Kidney (tissue), 22 donors: ENCODE measurements at places on chromosomes 1 and 21. TPM values are rescaled to one million over a fixed set of nuclear protein-coding genes. Genes with fewer than 3 reads are reported as not detected.

The C1orf87 gene
- 0.45 TPM for polyA plus RNA-seq

DNA sequence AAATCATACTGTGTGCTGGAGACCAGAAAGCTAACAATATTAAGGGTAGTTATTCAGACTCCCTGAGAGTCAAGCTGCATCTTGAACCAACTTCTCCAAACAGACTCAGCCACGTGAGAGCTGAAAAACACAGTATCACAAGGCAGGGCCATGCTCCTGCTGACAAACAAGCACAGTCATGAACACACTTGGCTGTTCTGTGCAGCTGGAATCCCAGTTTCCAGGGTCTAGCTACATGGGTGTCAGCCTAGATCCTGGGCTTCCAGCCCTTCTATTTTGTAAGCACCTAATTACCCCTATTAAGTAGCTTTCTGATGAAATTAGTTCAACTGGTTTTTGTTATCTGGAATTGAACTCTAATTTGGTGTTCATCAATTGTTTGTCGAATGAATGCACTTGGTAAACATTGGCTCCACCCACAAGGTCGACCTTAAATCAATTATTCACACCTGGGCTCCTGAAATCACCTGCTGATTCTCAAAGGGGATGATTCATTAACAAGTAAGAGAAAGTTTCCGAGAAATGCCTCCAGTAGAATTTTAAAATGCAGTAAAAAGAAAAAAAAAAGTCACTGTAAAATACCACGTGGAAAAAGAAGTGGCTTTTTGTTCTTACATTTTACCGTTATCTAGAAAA is 179.3 kb downstream of the ZC3H11B start:
- no peak for DNase-seq

- DNase-seq: no peak
Measured at GRCh38 chr1:60942291-60942690, 140.1 kb upstream of the NFIA start.

The SORT1 gene
- polyA plus RNA-seq: 33.5 TPM

The TDRD5 gene
- 1.5 TPM for polyA plus RNA-seq

The HES2 gene
- polyA plus RNA-seq: 1.6 TPM

The DISP3 gene
- not detected for polyA plus RNA-seq

DNA sequence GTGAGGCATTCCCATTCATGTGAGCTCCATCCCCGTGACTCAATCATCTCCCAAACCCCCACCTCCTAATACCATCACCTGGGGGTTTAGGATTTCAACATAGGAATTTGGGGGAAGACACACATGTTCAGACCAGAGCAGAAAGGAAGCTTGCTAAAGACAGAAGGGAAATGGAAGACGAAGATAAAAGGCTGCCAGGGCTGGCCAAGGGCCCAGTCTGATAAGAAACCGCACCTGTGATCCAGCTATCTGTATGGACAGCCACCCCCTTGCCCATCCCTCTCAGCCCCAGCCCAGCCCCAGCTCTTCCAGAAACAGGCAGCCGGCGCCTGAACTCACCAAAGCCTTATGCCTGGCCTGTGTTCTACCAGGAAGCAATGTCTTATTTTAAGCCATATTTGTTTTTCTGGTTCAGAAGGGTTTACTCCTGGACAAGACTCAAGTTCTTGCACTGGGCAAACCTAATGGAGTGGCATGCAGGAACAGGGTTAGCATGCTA is 198.4 kb upstream of the VAMP3 start:
- no peak for DNase-seq

The OR2AK2 gene
- not detected for polyA plus RNA-seq

The FALEC gene
- not detected for polyA plus RNA-seq

DNA sequence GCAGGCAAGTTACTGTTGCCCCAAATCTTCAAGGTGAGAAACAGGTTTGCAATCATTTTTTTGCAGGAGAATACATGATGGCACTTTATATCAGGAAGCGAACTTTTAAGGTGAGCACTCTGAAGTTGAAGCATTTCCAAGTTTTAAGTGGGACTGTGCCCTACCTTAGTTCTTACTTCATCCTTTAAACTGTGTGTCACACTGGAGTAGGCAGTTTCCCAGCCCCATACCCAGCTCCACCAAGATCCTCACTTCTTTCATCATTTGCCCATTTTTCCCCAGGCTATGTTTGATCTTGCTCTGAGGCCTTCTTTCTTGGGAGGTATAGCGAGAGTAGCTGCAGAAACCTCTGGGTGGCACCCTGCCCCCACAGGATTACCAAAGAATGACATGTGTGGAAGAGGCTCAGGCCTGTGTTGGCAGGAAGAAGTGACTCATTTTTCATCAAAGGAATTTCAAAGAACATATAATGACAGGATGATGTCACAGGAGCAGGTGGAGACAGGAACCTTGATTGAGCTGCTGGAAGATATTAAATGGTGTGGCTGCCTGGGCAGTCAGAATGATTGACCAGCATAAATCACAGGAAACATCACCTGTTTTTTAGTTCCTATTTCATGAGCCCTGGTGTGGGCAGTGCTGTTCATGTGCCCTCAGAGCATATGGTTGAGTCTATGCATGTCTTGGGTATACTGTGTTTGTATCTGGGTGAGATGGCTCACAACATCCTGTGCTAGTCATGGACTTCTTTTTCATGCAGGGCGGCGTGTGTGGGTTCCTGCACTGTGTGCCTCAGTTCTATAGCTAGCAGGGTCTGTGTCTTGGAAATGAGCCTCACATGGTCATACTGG is 20.8 kb upstream of the MACF1 start:
- peak; percentile 53 for DNase-seq

DNA sequence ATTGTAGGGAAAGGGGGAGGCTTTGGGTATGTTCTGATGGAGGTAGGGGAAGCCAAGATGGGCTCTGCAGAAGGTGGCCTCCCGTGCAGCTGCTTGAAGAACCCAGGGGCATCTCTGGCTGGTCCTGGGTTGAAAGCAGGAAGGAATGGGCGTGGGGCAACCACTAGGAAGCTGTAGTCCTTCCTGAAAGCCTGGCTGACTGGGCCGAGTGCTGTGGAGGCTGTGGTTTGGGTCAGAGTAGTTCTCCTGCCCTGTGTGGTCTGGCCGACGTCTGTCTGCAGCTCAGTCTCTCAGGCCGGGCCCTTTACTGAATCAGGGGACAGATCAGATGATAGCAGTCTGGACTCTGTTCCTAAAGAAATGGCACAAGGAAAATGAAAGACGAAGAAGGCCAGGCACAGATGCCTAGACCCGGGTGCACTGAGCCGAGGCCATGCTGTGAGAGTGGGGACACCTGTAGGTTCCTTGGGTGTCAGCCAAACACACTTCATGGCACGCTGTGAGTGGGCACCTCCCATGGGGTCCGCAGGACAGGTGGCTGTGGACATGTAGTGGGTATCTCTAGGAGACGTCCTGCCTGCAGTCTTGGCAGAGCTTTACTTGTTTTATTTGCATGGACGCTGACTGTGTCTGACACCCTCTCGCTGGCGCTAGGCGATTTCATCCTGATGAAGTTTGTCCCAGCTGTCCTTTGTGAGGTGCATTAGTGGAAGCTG is 87.0 kb downstream of the POFUT2 start:
- DNase-seq: no peak

DNA sequence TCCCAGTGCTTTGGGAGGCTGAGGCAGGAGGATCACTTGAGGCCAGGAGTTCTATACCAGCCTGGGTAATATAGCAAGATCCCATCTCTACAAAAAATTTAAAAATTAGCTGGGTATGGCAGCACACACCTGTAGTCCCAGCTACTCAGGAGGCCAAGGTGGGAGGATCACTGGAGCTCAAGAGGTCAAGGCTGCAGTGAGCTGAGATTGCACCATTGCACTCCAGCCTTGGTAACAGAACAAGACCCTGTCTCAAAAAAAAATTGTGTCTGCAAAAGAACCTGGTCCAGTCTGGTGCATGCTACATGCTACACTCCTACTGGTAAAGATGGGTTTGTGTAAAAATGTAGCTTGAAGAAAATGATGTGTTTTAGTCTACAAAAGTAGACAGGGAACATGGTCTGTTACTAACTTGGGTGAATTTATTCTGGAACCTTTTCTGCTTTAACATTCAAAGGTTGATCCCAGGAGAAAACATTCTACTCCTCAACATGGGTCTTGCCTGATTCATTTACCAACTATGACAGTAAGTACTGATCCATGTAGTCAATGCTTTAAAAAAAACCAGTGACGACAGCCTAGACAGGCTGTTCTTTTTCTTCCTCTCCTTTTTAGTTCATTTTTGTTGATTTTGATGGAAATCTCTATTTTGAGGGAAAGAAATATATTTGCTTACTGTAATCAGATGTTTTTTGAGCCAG is 32.7 kb upstream of the ENAH start:
- no peak for DNase-seq

DNA sequence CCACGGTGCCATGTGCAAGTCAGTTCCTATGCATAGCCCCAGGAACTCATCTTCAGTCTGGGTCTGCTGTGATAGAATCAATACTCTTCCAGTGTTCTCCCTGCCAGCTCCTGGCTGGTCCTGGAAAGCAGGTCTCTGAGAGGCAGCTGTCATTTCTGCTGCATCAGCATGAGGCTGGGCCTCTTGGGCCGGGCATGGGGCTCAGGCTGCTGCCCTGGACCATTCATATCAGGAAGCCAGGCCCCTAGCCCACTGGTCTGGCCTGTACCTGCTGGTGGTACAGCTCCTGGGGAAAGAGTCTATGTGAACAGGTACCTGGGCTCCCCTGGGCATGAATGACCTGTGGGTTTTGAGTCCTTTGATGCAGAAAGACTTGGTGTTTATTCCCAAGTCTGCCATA is 173.6 kb upstream of the CSF3R start:
- DNase-seq: no peak

GRCh38 chr1:194644528-194644927 is 1458.1 kb upstream of the B3GALT2 start:
- DNase-seq: no peak

GRCh38 chr1:56331892-56332567 is 247.3 kb downstream of the PLPP3 start:
- DNase-seq: no peak

DNA sequence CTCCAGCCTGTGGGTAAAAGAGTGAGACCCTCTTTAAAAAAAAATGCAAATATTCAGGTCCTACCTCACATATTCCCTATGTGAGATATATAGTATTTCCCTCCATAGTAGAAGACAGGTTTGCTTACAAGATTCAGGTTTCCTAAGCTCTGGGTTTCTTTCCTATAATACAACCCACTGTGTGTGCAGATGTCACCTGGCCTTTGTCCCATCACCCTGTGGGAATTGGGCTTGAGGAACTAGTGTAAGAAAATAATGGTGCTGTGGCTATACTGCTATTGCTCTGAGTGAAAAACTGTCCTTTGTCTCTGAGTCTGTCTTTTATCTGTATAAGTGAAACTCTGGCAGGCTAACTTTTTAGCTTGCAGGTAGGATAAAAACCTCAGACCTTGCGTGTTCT is 13.0 kb downstream of the C1orf146 start:
- DNase-seq: no peak
